Neural cell (in vitro differentiated cells): ENCODE measurements at places on chromosomes 16 and 17. TPM values are rescaled to one million over a fixed set of nuclear protein-coding genes. Genes with fewer than 3 reads are reported as not detected.

The QRICH2 gene
- polyA plus RNA-seq: 17.3 and 26.5 TPM in 2 replicates

The PRAC1 gene
- polyA plus RNA-seq: not detected in 2 replicates

The EVI2B gene
- not detected in 2 replicates for polyA plus RNA-seq

The KLHL10 gene
- polyA plus RNA-seq: 0.22 TPM in 1 of 2 replicates, not detected in the other

The KRTAP9-3 gene
- polyA plus RNA-seq: not detected in 2 replicates

The EME2 gene
- 21.2 and 25.6 TPM in 2 replicates for polyA plus RNA-seq
